Cerebellar nuclear complex (tissue), 1 donor: ENCODE measurements at places on chromosomes 3 and 15.

- DNase-seq, result no peak
These were observed 43.4 kb upstream of the AGBL1 start for GRCh38 chr15:86036243-86036642.

GRCh38 chr3:130048726-130049125, 32.9 kb upstream of the ALG1L2 start:
- DNase-seq, result no peak

DNA sequence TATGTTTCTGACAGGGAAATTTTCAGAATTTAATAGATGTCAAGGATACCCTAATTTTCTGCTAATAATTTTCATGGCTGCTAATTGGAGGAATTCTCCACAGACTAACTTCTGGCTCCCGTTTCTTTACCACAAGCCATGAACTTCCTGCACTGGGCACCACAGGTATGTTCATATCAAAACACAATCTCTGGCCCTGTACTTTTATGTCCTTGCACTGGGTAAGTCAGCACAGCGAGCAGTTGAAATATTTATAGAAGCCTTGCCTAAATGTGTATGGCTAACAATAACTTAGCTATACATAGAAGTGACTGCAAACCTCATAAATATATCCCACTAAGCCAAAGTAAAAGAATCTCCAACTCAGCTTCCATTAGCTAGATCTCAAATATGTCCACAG, 246.9 kb downstream of the ZIC1 start:
- DNase-seq, result no peak

- DNase-seq, result no peak
These were observed 8.1 kb upstream of the IL20RB start for GRCh38 chr3:136949708-136950107.
